ENCODE measurements at places on chromosomes 5 and 9.

DNA sequence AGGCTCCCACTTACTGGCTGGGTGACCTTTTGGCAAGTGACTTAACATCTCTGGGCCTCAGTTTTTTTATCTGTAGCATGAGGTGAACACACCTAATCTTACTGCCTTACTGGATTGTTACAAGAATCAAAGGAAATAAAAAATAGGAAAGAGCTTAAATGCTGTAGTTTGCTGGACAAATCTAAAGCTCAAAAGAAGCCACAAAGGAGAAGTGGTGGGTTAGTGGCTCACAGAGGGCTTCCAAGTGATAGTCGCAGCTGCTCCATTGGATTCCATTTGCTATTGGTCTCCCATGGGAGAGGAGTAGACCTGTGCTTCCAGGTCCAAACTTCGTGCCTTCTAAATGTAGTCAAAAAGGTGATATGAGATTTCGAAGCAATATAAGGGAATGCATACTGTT is 123.6 kb downstream of the SEMA6A start:
- no peak for DNase-seq

DNA sequence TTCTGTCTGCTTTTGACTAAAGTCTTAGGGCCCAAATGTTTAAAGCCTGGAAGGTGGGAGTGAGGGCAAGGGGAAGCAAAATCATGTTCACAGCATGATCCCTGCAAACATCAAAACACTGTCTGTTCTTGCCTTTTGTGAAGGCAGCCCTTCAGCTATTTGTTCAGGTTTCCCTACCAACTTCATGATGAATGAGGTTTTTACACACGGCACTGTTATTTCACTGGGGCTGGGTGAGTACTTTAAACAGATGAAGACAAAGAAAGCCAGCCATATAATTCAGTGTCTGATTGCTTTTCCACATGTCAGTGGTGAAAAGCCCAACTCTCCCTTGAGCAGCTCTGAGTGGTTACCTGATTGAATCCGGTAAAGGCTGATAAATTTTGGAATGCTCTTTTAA is 224.7 kb upstream of the GRAMD2B start:
- DNase-seq: peak; percentile 49

GRCh38 chr5:173743641-173744343 is 127.3 kb upstream of the BOD1 start:
- no peak for DNase-seq

- no peak for DNase-seq
These were observed 478.1 kb upstream of the CDH9 start for GRCh38 chr5:27516437-27516836.

GRCh38 chr5:3489239-3489843 is 106.3 kb upstream of the IRX1 start:
- DNase-seq: no peak

- no peak for DNase-seq
These were observed 83.0 kb downstream of the ZNF462 start for GRCh38 chr9:106945727-106946660.

DNA sequence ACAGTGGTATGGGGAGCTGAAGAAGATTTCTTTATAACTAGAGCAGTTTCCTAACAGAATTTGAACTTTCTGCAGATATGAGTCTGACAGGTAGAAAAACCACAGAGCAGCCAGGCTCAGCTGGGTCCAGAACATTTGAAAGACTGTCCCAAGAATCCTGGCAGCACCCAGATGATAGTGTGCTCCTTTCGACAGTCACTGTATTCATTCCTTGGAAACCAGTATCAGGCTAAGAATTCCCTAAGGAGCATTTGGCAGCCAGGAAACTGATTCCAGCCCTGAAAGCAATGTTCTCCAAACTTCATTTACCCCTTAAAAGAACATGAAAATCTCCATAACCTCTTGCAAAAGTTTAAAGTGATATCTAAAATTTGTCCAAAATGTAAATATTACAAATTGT is 123.0 kb upstream of the MTAP start:
- DNase-seq: no peak

GRCh38 chr5:124901081-124901480 is 154.6 kb upstream of the ZNF608 start:
- DNase-seq: no peak

DNA sequence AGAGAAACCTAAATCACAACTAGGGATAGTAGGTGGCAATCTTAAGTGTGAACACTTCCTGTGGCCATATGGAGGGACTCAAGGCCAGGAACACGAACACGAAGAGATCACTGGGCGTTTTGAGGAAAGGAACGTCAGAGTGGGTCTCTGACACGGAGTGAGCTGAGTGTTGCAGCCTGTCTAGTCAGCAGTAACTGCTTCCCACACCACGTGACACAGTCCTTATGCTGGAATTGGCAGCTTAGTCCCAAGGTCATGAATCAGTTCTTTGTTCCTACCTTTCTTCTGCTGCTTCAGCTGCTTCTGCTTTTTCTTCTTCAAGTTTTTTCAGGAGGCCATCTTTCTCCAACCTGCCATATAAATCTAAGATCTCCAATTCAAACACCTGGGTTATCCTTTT is 18.2 kb downstream of the SPACA9 start:
- DNase-seq: no peak

DNA sequence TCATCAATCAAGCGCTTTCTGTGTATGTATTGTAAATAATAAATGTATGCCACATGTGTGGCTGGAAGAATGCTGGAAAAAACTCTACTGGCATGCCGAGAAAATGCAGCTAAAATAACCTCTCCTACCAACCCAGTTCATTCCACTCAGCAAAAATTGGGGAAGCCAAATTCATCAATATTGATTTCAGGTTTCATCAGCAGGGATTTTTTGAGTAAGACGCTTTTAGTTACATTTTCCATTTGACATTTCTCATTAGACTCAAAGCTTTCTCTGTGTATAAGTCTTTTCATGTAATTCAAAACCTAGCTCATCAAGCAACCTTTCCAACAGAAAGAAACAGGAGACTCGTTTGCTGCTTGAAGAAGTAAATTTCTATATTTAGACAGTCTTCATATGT is 338.1 kb downstream of the DMRT2 start:
- no peak for DNase-seq

DNA sequence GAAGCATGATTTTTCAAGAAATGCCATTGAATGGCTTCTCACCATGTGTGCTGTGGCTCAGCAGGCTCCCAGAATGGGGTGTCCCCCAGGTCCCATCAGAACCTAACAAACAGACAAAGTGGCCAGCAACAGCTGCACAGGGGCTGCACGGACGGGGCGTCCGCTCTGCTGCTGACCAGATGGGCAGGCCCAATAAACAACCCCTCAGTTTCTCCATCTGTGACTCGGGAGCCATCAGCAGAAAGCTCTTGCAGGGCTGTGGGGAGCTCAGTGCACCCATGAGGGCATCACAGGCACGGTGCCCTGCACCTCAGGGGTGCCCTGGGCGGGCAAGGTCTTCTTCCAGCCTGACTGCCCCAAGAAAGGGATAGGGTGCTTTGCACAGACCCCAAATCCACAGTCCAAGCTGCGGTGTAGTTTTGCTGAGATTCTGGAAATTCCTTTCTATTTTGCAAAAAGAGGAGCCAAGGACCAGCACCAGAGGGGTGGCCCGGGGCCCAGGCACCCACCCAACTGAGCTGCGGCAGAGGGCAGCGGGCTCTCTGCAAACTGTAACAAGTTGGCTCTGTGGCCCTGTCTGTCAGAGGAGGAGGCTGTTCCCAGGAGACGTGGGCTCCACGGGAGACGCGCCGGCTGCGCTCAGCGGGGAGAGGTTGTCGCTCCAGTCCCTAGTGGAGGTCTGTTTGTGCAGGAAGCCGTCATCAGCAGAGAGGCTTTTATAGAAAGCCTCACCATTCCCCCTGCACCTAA is 138.7 kb upstream of the PPP1R26 start:
- no peak for DNase-seq

GRCh38 chr5:110333384-110333783 is 393.1 kb downstream of the TMEM232 start:
- DNase-seq: no peak

DNA sequence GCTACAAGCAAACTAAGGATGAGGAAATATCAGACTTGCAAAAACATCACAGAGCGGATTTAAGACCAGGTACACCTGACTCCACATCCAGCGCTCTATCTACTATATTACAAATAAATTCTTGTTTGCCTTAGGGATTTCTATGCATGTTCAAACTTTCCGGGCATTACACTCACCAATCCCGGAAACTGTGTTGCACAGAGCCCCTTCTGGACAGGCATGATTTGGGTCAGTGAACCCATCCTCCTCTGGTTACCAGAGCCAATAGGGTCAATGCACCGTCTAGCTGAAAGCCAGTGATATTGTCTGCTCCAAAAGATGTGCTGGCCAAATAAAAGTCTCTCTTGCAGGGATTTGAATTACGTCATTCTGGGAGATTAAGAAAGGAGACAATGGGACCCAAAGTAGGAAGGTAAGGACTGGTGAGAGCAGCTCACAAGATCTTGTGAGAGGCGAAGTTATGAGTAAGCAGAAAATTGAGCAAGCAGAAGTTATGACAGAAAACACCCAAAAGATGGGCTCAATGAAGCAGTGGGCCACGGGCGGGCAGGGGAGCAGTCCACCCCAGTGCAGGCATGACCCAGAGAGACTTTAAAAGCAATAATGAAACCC is 155.8 kb upstream of the RAI14 start:
- DNase-seq: no peak

GRCh38 chr9:121510766-121511550 is 11.3 kb upstream of the GGTA1 start:
- no peak for DNase-seq

GRCh38 chr9:8417341-8417740 is 617.8 kb upstream of the DMAC1 start:
- no peak for DNase-seq

- no peak for DNase-seq
These were observed 76.5 kb downstream of the GLIS3 start for GRCh38 chr9:4223312-4223833.

DNA sequence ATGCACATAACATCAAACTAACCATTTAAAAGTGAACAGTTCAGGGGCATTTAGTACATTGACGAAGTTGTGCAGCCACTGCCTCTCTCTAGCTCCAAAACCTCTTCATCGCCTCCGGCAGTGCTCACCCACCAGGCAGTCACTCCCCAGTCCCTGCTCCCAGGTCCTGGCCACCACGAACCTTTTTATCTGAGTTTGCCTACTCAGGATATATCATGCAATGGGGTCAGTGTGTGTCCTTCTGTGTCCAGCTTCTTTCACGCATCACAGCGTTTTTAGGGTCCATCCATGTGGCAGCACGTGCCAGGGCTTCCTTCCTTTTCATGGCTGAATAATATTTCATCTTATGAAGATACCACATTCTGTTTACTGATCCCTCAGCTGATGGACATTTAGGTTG is 4.6 kb downstream of the AHRR start:
- no peak for DNase-seq

DNA sequence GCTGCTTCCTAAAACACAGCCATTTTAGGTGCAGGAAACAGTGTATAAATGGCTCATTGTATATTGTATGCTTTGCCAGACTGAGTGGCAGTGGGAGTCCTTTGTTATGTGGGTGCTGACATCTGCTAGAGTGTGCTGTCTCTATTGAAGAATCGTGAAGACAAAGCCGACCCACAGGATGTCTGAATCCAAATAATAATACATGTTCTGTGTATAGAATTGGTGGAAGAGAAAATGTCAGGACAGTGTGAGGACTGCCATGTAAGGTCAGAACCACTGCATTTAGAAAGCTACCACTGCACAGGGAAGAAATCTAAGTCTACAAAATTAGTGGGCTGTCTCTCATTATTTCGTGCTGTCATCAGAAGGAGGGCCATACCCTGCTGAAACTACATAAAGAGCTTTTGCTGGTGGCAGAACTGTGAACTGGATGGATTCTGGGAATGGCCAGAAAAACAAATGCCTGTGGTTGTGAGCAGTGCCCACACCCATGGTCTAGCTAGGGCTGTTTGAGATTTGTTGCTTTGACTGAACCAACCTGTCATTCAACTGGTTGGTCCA is 2.5 kb downstream of the IL7R start:
- DNase-seq: no peak

DNA sequence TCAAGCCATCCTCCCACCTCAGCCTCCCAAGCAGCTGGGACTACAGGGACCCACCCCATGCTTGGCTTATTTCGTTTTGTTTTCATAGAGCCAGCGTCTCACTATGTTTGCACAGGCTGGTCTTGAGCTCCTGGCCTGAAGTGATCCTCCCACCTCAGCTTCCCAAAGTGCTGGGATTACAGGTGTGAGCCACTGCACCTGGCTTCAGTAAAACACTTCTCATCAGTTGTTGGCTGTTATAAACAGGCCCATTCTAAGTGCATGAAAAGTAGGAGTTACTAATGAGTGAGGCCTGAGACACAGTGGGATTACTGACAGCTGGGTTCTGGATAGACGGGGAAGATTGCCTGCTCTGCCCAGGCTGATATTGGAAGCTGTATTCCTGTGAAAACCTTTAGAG is 3.5 kb downstream of the CRB2 start:
- DNase-seq: no peak

DNA sequence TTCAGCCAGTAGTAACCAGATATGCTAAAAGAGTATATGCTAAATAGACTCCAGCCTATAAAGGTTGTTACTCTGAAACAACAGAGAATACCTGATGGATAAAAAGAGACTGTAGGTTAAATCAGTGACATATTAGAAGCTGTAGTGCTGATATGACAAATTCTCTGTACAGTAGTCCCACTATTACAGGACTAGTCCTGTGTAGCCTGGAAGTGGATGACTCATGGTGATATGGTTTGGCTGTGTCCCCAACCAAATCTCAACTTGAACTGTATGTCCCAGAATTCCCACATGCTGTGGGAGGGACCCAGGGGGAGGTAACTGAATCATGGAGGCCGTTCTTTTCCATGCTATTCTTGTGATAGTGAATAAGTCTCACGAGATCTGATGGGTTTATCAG is 276.2 kb upstream of the POU5F2 start:
- DNase-seq: no peak

DNA sequence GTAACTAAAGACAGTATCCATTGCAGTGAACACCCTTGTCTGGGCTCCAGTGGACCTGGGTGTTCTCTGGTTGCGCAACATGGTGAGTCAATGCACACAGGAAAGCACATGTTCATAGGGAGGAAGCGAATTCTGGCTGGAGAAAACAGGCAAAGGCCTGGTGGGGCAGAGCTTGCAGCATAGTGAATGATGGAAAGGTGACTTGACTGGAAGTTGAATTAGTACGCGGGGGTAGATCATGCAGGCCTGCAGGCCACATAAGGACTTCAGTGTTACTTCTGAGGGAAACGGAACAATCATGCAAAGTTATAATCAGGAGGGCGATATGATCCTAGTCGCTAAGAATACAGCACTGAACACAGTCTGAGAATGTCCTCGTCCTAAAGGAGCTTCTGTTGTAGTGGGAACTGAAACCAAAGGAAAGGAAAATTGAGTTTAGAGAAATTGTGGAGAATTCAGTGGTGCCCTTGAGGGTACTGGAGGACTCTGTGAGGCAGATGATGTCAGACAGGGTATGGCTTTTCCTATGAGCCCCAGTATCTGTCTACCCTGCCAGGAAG is 71.9 kb upstream of the RANBP3L start:
- no peak for DNase-seq

- peak; percentile 38 for DNase-seq
These were observed 35.7 kb downstream of the PCDHAC2 start for GRCh38 chr5:141001844-141002604.

Data from NCI-H1436 (cell line).